ENCODE measurements at places on chromosomes 3 and 15.

DNA sequence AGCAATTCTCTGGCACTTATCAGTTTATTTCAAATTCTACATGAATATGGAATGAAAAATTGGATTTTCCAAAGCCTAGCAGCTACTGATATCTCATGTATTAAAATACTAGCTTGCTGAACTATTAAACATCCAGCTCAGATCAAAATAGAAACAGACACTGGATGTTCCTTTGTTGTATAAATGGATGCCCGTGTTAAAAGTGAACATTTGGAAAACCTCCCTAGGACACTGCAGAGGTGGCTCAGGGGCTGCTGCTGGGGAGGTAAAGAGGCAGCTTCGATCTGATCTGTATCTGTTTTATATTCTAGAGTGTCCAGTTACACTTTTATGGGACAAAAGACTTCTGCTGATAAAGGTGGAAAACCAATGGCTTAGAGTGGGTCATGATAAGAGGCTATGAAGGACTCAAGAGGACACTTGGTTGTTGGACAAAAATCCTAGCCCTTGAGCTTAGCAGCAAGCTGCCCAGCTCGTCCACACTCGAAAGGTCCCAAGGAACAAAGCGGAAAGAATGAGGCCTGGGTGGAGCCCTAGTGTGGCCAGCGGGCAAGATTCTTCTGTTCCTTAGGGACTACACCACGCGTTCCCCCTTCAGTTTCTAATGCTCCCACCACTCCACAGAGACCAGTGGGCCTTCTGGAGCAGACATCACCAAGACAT lies 9.9 kb downstream of the MESD start:
- DNase-seq = no peak

DNA sequence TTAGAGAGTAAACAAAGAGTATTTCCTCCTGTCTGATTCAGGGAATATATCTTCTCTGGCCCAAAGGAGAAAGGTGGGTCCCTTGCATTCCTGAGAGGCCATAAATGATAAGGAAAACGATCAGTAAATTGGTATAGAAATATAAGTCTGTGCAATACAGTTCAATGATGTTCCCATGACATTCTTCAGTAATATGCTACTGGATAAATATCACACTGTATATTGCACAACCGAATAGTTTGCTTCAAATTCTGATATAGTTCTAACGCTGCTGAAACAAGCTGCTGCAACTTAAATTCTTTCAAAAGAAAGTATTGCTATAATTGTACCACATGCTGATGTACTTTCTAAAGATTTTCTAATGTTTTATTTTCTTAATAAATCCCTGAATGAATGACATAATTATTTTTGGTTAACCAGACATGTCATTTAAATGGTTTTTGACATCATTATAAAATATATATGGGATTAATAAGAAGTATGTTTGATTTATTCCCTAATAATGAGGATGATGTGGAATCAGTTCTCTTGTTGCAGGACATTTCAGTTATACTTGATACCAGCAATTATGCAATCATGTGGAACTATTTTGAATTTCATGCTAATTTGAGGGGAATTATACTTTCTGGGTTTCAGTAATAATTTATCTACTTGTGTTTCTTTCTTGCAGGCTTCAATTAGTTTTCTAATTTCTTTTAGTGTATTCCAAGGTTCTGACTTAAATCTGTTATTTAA lies 44.9 kb downstream of the FGF7 start:
- no peak for DNase-seq

DNA sequence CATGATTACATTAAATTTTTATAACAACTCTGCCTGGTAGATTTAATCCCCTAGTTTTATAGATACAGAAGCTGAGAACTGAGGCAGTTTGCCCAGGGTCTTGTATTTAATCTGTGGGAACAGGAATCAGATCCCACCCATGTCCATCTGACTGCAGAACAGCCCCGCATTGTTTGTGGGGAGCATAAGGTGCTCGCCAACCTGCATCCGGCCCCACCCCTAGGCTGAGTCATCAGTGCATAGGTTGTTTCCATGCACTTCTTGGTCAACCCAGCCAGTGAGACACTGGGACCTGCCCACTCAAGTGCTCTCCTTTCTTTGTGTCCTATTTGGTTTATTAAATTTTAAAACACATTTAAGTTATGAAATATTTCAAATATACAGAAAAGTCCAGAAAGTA lies 266.2 kb downstream of the OPA1 start:
- DNase-seq = no peak

GRCh38 chr15:62242999-62243398 lies 77.9 kb upstream of the C2CD4B start:
- no peak for DNase-seq

DNA sequence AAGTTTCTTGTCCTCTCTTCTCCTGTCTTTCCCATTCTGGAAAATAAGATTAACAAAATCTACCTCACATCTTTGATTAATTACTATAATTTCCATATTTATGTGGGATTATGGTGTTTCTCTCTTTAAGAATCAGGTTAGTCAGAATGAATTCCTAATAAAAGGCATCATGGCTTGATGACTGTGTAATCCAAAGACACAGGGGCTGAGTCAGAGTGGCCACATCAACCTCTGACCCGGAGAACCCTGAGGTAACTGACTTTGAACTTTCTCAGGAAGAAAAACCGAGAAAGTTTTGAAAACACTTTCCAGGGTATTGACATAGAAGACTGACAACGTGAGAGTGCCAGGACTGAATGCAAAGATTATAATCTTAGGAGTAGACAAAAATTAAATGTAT lies 170.3 kb upstream of the MCTP2 start:
- DNase-seq = no peak

- no peak for DNase-seq
These were observed 66.4 kb downstream of the RFTN1 start for GRCh38 chr3:16447135-16447534.

DNA sequence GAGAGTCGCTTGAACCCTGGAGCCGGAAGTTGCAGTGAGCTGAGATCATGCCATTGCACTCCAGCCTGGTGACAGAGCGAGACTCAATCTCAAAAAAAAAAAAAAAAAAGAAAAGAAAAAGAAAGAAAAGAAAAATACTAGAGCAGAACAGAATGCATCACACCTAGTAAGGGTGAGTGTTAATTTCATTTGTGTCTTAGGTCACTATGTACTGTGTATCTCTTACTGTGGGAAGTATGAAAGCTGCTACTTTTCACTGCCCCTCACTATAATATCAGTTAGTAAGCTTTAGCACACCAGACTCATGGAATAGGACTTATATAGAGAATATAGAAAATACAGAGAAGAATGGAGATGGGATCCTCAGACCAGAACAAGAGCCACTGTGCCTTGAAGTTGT lies 45.9 kb upstream of the RASA2 start:
- no peak for DNase-seq

- no peak for DNase-seq
These were observed 453.0 kb upstream of the CFAP20DC start for GRCh38 chr3:59502806-59503205.

DNA sequence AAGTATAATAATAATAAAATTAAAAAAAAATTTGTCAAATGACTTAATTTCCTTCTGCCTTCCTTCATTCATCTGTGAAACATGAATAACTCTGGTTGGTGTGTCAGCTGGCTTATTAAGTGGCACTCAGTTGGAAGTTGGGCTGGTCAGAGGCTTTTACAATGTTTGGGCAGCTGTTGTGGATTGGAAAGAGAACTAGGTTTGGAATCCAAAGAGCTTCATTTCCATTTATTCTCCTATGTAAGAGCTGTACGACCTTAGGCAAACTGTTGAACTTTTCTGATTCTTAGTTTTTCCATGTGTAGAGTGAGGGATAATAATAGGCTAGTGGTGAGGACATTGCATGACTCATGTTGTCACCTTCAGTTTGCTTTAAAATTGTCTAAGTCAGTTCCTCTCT lies 606.7 kb downstream of the PDCD6IP start:
- DNase-seq = no peak

GRCh38 chr3:103127098-103127630 lies 692.3 kb downstream of the ZPLD1 start:
- no peak for DNase-seq

GRCh38 chr3:156253150-156253549 lies 132.8 kb downstream of the KCNAB1 start:
- DNase-seq = no peak

DNA sequence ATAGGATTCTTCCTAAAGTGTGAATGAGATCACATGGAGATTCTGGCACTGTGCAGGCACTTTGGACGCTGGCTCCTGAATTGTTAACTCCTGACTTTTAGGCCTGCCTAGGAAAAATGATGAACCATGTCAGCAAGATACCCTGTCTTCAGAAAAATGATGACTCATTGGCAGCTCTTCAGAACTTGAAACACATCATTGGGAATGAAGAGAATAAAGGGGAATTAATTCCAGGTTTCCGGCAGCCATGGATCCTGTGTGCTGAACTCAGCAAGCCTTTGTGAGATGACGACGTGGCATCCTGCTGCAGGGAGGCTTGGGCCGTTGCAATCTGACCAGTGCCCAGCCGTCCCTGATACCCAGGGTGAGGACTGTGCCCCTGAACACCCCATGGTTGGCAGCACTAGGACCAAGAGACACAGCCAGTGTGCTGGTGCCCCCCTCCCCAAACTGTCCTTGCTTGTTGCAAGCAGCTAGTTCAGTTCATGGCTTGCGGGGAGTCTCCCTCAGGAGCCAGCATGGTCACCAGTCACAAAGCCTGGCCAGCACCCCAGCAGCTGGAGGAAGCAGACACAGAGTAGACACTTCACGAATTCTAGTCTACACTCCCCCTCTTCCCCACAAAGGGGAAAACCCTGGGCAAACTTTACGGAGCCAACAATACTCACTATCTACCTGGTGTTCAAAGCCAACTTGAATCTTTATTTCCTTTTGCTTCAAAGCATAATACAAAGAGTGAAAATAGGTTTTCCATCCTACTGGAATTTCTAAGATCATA lies 7.8 kb upstream of the LIPC start:
- no peak for DNase-seq

DNA sequence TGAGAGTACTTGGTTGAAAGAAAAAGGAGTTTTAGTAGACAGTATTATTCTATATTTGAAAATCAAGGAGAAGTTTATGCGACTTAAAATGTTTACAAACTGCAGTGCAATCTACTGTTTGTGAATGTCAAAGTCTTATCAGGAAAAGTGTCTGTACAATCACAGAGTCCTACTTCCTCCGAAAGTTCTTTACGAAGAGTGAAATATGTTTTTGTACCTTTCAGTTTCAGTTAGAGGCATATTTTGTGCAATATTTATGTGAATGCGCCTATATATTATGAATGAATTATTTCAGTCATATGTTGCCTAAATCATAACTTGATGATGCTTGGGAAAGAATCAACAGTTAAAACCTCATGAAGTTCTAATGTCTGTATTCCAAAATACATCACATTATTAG lies 31.5 kb downstream of the NGRN start:
- DNase-seq = no peak

- DNase-seq = no peak
These were observed 67.4 kb downstream of the MYLK start for GRCh38 chr3:123816673-123817207.

GRCh38 chr3:153629148-153629547 lies 467.1 kb downstream of the RAP2B start:
- DNase-seq = no peak

GRCh38 chr3:69203631-69204314 lies 81.4 kb upstream of the LMOD3 start:
- no peak for DNase-seq

DNA sequence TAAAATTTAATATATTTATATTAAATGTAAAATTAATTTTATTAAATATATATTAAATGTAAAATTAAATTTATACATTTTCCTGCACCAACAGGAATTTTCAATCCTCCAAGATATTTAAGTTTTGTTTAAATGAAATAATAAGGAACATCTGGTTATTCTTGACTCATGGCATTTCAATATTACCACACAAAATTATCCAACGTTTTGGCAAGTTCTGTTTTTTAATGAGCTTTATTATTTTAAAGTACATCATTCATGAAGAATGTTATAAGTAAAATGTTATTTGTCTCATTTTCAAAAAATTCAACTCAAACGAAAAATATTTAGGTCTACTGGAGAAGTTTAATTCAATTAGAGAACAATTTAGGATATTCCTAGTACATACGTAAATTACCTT lies 811.4 kb downstream of the NAALADL2 start:
- no peak for DNase-seq

DNA sequence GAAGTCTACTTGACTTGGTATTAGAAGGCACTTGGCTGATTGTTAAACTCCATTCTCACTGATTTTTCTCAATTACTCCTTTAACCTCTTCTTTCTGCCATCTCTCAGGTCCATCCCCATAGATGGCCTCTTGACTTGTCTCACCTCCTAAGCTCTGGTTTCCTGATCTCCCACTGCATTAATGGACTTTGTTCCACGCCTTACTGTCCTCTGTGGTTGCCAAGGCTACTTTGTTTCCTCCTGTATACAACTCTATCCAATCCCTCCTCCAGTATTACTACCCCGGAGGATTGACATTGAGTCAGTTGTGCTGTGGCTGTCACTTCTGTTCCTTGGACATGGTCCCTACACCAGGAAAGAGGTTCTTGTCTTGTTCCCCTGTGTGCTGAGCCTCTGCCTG lies 10.6 kb upstream of the GLCE start:
- no peak for DNase-seq

DNA sequence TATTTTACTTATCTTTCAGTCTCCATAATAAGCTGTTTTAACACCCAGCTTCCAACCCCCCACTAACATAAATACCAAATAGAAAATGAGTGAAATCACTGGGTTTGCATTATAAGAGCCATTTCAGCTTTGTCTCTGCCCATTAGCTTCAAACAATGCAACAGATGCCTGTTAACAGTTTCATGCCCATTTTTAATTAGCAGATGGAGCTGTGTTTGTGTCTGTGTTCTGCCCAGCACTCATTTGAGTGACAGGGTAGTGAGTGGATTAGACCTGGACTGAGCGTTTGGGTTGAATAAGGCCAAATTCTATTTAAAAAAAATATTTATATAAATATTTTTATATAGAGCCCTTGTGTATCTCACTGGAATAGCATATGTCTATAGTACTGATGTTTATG lies 7.4 kb downstream of the RAB8B start:
- no peak for DNase-seq

GRCh38 chr3:78660957-78661356 lies 1106.8 kb downstream of the ROBO1 start:
- DNase-seq = no peak

DNA sequence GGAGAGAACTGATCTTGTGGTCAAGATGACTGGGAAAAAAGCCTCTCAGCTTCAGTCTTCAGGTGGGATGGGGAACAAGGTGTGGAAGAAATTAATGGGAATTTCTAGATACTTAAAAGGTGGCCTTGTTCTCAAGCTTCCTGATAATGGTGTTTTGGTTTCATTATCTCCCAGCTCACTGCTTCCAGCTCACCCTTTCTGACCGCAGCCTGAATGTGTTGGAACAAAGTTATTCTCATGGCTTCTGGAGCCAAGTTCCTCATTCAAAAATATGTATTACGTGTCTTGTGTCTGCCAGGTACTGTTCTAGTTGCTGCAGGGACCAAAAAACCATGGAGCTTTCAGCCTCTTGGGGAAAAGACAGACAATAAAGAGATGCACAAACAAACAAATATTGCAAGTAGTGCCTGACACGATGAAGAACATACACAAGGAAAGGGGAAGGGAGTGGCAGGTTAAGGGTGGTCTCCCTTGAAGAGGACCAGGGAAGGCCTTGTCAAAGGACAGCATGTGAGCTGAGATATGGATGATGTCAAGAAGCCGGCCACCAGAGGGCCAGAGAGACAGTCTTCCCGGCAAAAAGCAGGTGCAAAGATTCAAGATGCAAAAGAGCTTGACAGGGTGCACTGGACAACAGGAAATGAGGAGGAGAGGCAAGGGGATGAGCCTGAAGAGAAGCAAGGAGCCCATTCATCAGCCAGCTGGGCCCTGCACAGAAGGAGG lies 35.5 kb downstream of the ARRDC4 start:
- no peak for DNase-seq

GRCh38 chr3:187618722-187619121 lies 51.5 kb downstream of the SST start:
- DNase-seq = no peak
